ENCODE measurements at places on chromosomes 7 and 10.

DNA sequence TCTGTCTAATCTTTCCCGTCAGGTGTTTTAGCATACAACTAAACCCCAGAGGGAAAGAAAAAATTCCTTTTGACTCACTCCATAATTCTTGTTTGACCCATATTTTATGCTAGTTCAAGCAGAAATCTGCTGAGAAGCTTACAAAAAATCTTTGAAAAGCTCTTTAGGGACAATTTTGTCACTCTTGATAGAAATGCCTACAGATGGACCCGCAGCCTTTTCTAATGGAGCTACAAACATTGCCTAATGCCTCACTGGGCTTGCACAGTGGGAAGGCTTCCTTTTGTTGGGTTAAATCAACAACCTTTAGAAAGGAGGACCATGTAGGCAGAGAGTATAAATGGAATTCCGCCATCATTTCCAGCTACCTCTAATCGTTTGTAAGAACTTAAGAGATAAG is 344.5 kb downstream of the PCLO start:
- no peak for DNase-seq

DNA sequence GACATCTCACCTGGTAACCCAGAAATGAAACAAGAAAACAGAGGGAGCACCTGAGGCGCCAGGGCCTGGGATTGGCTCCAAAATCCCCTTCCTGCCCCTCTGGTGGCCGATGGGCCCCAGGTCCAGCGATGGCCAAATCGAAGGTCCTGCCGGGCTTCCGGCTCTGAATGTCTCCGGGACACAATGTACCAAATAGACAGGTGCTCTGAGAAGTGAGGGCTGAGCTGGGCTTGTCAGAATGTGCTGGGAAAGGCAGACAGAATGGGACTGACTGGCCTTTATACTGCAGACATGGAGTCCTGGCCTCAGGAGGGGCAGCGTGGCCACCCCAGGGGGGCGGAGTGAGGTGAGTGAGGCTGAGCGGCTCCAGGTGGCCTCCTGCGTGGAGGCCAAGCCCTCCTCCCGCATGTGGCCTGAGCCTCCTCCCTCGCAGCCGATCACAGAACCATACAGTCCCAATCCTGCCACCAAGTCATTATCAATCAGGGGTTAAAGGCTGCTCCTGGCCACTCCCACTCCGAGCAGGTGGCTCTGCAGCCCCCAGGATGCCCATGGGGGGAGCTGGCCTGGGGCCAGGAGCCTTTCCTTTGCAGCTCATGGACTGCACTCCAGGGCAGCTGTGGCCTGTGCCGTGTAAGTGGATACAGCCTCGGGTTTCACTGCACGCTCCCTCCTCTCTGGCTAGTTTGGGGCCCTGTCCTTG is 185.5 kb downstream of the ADARB2 start:
- no peak for DNase-seq

- no peak for DNase-seq
Observed at GRCh38 chr7:93242106-93242505, 9.9 kb downstream of the VPS50 start.

- no peak for DNase-seq
Observed at GRCh38 chr10:61993711-61994401, 92.4 kb downstream of the ARID5B start.

GRCh38 chr10:3853547-3854303 is 68.7 kb upstream of the KLF6 start:
- DNase-seq: no peak

DNA sequence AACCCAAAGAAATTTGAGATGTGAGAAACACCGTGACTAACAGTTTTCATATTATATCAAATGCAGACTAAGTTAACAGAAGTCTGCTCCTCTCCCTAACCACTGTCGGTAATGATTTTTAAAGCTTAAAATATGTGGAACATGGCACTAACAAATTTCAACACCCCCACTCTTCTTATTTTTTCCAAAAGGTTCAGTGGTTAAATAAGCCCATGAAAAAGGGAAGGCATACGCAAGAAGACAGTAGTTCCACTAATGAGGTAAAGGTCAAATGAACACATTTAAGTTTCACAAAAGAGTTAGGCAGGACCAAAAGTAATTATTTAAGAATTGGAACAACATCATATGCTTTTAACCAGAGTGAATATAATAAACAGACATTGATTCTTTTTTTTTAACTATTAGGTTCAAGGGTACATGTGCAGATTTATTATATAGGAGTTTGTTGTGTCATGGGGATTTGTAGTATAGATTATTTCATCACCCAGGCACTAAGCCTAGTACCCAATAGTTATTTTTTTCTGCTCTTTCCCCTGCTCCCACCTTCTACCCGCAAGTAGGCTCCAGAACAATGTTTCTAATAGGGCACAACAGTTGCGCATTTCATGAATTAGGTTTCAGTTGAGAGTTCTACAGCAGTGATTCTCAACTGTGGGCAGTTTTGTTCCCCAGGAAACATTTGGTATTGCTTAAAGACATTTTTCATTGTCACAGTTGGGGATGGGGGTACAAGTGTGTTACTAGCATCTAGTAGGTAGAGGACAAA is 79.9 kb downstream of the HBP1 start:
- DNase-seq: no peak

DNA sequence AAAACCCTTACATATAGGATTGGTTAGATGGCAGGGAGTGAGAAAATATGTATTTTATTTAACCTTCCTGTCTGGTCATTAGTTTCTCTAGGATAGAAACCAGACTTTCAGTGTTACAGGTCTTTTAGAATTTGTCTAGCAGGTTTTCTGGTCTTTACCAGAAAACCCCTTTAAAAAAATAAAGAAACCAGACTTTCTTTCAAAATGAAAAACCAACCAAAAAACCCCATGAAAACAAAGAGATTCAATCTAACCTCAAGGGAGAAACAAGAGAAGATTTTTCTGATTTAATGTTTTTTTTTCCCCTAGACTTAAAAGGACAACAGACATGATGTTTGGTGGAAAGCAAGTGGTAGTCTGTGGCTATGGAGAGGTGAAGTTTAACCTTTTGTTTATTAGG is 28.7 kb upstream of the STRIP2 start:
- DNase-seq: no peak

- DNase-seq: peak; percentile 37
Observed at GRCh38 chr7:24587853-24588252, 14.6 kb downstream of the PALS2 start.

GRCh38 chr10:120221873-120222485 is 235.0 kb upstream of the PLPP4 start:
- peak; percentile 53 for DNase-seq

GRCh38 chr7:20831956-20832355 is 45.3 kb upstream of the SP8 start:
- no peak for DNase-seq

DNA sequence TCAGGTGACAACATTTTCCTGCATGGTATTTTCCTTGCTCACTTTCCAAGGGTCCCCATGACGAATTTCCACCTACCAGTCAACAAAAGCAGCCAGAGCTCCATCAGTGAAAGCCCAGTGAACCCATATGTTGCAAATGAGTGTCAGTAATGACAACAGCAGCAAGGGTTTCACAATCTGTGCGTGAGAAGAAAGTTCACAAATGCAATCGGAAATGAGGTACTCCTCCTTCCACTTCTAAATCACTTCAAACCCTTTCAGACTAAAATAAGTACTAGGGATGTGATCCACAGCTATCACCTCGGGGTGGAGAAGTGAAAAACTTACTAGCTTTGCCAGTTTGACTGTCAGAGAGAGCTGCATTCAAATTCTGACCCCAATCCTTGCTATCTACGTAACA is 55.6 kb upstream of the BET1 start:
- peak; percentile 33 for DNase-seq

- no peak for DNase-seq
Observed at GRCh38 chr7:2880874-2881533, 36.9 kb upstream of the GNA12 start.

- no peak for DNase-seq
Observed at GRCh38 chr10:62178568-62178967, 90.1 kb downstream of the RTKN2 start.

GRCh38 chr10:3476186-3476585 is 303.6 kb upstream of the PITRM1 start:
- no peak for DNase-seq

DNA sequence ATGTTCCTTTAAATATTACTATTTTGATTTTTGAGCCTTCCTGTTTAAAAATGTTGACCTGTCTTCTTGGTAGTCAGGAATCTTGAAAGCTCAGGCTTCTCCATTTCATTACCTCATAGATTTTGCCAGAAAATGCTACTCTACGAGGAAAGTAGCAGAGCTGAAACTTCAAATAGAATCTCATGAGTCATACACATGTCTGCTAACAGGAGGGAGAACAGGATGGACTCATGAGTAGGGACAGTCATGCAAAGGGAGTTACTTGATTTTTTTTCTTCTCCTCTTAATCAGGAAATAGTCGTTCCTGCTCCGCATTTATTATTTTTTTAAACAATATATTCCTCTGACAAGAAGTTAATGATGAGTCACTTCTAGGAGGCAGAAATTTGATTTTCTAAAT is 37.0 kb upstream of the MINDY3 start:
- DNase-seq: no peak

GRCh38 chr7:134690614-134691504 is 44.2 kb downstream of the BPGM start:
- DNase-seq: no peak

DNA sequence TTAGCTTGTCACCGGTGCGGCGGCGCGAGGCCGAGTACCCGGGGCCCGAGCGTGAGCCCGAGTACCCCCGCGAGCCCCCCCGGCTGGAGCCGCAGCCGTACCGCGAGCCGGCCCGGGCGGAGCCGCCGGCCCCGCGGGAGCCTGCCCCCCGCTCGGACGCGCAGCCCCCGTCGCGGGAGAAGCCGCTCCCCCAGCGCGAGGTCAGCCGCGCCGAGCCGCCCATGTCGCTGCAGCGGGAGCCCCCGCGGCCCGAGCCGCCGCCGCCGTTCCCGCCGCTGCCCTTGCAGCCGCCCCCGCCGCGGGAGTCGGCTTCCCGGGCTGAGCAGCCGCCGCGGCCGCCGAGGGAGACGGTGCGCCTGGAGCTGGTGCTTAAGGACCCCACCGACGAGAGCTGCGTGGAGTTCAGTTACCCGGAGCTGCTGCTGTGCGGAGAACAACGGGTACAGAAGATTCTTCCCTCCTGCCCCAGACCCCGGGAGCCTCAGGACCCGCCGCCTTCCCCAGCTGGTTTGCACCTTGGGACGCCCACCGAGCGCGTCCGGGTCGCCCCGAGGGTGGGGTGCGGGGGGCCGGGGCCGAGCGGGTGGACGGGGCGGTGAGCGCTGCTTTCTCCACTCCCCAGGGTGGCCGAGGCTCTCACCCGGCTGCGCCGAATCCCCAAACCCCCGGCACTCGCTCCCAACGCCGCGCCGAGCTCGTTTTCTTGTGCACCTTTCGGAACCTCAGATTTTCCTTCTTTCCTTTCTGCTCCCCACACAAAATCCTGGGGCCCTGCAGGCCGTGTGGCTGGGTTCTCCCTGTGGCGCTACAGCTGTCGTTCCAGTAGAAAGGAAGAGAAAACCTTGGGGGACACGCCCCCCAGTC is 708 bp downstream of the UBN2 start:
- DNase-seq: peak; percentile 47

DNA sequence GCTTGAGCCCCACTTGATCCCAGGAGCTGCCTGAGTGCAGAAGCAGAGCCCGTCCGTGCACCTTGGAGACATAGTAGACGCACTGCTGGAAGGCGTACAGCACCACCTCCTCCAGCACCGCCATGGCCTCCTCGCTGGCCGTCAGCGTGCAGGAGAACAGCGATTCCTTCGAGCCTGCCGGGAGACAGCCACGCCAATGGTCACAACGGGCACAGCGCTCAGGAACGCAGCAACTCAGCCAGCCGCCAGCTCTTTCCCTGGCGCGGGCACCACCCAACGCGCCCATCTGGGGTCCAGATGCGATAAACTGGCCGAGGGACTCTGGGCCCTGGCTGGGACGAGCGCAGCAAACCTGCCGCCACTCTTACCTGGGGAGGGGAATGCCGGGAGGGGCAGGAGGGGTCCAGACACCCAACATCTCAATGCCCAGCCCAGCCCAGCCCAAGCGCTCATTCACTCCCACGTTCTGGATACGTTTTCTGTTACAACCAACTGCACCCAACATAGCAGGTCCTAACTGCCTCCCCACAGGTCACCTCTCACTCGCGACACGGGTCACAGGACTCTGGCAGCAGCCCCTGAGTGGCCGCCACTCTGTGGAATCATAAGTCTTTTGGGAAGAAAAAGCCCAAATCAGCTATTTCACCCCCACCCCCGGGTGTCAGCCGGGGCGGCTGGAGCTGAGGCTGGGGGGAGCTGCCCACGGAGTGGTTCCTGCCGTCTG is 41.9 kb downstream of the AP5Z1 start:
- no peak for DNase-seq

DNA sequence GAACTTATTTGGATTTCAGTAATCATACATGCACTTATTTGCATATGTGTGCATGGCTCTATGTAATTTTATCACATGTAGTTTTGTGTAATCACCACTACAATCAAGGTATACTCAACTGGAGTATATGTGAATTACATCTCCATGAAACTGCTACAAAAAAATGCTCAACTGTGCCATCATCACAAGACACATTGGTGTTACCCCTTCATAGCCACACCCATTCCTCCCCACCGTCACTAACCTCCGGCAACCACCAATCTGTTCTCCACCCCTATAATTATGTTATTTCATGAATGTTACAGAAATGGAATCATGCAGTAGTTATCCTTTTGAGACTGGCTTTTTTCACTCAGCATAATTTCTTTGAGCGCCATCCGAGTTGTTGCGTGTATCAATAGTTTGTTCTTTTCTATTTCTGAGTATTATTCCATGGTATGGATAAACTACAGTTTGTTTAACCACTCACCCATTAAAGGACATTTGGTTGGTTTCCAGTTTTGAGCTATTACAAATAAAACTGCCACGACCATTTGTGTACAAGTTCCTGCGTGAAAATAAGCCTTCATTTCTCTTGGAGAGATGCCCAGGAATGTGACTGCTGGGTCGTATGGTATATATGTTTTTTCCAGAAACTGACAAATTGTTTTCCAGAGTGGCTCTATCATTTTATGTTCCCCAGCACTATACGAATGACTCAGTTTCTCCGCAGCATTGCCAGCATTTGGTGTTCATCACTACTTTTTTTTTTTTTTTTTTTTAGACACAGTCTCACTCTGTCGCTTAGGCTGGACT is 11.3 kb upstream of the SMO start:
- DNase-seq: no peak

- no peak for DNase-seq
Observed at GRCh38 chr10:30865141-30865926, 166.3 kb downstream of the ZNF438 start.

DNA sequence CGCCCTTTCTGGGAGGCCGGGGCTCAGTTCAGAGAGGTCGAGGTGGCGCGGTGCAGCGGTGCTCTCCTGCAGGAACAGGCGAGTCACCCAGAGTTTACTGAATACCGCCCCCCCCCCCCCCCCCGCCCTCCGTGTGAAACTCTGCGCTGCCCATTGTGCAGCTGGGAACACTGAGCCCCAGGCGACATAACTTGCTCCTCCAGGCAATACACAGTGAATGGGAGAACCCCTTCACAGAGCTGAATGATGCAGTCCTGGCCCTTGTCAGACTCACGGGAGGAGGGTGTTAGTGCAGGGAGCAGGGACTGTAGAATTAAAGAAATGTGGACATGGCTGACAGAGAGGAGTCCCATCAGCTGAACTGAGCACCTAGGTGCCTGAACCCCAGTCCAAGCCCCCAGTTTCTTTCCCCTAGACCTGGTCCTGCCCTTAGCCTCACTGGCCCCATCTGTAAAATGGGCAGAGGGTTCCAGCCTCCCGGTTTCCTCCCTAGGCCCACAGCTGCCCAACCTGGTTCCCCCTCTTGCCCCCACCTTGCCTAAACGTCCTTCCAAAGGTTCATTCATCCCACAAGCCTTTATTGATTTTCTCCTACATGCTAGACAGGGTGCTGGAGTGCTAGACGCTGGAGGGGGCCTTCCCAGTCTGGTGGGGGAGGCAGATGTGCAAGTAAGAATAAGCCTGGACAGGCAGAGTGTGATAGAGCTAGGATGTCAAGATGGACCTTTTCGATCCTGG is 869 bp upstream of the LOXL4 start:
- DNase-seq: no peak

All from KBM-7 (cell line).